ENCODE measurements at places on chromosomes 2 and 18.

- DNase-seq: no peak
Observed at GRCh38 chr18:2425426-2426317, 145.6 kb downstream of the METTL4 start.

- no peak for DNase-seq
Observed at GRCh38 chr2:391696-392095, 103.8 kb upstream of the ALKAL2 start.

- no peak for DNase-seq
Observed at GRCh38 chr2:7749895-7750559, 832.8 kb downstream of the RNF144A start.

DNA sequence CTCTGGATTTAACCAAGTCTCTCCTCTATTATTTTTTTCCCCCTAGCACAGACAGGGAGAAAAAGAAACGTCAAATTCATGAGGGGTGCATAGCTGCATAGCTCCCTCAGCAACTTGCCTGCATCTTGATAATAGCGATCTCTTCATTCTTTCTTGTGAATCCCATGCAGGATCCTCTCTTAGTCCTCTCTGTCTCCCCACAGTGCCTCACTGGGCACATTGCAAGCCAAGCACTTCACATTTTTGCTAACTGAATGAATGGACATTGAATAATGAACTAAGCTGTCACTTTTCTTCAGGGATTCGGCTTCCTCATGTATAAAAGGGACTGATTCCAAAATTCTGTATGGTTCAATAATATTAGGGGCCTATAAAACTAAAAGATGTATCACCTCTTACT, 2.9 kb upstream of the EPB41L3 start:
- peak; percentile 74 for DNase-seq

DNA sequence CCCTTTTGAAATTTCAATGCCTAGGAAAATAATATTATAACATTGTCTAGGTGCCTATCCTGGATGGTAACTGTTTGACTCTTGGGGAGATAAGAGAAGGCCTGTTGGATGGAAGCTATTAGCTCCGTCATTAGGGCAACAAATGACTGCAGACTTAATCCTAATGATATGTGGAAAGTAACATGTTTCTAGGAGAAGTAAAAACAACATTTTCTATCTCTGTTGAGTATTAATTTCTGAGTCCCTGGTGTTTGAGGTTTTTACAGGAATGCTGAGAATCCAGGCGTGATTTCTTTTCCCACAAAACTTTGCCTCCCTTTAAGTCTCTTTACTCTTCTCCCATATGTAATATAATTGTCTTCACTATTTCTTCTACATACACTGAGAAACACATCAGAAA, 159.1 kb downstream of the GALNT1 start:
- no peak for DNase-seq

DNA sequence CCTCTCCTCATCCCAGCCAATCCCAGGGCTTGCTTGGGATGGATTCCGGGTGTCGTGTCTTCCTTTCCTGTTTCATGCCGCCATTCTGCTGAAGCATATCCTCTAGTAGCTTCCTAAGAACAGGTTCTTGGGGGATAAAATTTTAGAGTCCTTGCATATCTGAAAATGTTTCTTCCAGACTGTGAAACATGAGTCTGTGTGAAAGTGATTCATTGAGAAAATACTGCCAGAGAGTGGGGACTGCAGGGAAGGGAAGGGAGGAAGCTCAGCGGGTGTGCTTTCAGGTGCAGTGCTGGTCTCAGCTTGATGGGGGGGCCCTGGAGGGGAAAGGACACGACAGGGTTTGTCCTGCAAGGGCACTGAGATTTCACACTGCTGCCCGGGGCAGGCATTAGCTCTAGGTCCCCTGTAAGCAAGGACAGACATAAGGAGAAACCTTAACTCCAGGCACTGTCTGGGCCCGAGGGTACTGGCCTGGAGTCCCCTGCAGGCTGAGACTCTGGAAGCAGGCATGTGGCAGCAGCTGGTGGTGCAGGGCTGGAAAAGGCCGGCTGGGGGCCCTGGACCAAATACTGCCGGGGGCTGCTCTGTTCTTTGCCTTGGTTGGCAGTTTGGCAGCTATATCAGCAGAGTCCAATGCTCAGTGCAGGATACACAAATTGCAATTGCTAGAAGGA, 97.6 kb upstream of the HS6ST1 start:
- no peak for DNase-seq

DNA sequence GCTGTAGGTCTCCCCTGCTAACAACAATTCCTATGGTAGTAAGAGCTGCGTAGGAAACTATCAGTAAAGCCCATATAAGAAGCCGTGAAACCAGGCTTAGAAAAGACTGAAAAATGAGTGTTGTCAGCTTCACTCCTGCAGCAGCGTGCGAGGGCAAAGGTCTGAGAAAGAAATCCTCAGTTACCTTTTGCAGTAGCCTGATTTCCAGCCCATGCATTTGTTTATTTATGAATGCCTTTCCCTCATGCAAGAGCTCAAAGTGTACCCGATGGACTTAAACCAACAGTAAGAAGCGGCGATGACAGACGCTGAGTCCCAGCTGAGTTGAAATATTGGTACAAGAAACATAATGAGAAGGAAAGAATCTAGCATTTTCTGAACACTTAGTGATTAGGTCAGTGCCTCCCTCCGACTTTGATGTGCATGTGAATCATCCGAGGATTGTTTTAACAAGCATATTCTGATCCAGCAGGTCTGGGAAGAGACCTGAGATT, 15.0 kb upstream of the POLI start:
- DNase-seq: peak; percentile 51
